ENCODE measurements at places on chromosomes 6 and 20.

DNA sequence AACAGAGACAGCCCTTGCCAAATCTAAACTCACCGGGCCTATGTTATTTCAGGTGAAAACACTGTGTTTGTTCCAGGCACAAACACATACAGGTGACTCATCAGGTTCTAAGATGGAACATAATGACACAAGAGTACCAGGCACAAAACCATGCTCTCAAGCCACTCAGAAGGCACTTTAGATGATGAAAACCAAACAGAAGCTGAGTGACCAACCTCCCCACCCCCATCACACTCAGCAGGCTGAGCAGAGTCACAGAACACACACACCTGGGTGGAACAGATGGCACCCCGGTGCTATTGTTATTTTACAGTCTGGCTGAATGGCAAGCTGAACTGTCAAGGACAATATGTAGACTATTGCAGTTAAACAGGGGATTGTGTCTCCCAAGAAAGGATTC lies 20.6 kb upstream of the NKX2-2 start:
- DNase-seq, result no peak

GRCh38 chr6:45255434-45255833 lies 72.7 kb upstream of the RUNX2 start:
- DNase-seq, result no peak

DNA sequence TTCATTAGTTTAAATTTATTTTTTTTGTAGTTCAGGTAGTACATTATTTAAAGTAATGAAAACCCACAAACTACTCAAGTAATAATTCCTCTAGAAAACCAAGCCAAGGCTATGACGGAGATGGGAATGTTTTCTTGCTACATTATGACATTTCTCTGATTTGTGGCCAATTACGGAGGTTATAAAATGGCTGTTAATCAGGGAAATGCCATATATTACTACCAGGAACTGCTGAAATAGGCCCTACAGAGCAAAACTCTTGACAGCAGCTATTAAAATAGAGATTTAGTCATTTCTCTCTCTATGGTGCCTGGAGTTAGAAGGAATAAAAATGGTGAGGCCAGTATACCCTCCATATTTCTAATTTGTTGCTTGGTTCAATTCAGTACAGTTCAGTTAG lies 280.0 kb downstream of the ARHGAP18 start:
- DNase-seq, result no peak

DNA sequence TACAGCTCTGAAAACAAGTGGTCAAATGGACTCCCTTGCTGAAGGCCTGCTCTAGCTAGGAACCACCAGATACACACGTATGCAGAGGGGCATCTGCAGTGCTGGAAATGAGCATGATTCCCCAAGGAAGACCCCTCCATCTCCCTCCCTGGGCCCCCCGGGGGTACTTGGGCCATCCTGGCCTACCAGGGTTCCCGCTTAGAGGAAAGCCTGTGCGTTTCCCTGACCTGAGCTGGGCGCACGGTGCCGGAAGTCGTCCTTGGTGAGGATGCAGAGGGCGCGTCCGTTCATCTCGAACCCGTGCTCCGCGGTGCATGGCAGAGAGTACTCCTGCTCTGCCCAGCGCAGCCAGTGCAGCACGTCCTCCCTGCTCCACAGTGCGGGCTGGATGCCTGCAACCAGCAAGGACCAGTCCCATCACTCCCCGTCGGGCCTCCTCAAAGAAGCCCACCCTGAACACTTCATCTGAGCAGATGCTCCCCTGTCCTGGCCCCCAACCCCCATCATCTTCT lies 11.8 kb downstream of the ETV7 start:
- no peak for DNase-seq

DNA sequence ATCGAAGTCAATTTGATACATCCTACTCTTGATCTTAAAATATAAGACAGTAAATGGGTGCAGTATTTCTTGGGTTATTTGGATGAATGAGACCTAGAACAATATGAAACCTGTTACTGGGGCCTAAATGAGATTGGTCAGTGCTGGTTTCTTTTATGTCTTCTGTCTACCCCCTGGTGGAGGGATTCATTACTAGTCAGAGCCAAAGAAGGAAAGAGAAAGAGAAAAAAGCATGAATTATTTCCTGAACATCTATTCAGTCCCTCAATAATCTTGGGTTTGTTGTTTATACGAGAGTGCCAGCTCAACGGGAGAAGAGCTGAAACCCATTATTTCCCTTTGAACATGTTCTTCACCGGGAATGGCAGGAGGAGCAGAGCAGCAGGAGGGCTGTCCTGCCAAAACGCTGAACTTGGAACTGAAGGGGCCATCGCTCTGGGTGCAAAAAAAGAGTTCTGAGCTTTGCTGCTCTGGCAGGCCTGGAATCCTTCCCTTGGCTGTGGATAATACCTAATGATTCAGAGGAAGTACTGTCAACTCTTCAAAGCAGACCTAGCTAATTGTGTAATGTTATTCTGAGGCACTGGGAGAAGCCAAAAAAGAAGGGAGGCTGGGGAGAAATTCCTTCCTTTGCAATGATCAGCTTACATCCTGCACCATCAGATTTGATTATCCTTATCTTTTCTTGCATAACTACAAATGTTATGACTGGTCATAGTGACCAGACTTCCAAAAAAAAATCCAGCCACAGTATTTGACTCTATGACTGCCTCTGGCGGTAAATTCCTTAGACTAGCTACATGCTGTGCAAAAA lies 72.0 kb downstream of the BLOC1S5 start:
- peak; percentile 35 for DNase-seq

GRCh38 chr6:87164004-87164403 lies 8.6 kb downstream of the ZNF292 start:
- DNase-seq, result no peak

DNA sequence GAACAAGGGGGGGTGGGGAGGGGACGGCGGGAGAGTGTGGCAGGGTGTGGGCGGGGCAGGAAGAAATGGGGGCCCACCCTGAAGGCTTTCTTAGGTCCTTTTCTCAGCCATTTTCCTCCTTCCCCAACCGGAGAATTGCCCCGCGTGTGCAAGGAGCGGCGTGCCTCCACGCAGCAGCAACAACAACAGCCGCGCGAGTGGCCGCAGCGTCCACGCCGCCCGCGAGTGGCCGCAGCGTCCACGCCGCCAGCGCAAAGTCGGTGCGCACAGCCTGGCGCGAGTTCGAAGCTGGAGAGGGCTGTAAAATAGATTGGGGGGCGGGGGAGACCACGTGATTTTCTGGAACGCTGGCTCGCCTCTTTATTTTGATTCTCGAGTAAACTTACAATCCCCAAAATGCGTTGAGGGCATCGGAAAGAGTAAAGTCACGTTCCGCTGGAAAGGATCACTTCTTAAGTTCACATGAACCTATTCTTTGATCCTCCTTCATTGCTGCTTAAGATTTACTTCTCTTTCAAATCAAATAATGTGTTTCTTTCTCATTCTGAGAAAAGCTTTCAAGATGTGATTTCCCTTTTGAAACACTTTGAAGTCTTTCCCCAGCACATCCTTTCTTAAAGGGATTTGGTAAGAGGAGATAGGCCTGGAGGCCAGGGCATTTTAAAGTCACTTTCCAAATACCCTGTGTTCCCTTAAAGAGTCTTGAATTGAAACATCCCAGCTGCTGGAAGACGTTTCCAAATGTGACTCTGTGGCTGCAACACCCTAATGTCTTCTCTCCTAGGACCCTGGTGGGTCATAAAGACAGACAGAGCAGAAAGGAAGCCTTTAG lies 66.7 kb upstream of the ZNF217 start:
- no peak for DNase-seq

- DNase-seq, result no peak
These were observed 24.1 kb downstream of the PXT1 start for GRCh38 chr6:36418558-36418957.

GRCh38 chr20:1215386-1216170 lies 10.3 kb upstream of the RAD21L1 start:
- DNase-seq, result no peak

DNA sequence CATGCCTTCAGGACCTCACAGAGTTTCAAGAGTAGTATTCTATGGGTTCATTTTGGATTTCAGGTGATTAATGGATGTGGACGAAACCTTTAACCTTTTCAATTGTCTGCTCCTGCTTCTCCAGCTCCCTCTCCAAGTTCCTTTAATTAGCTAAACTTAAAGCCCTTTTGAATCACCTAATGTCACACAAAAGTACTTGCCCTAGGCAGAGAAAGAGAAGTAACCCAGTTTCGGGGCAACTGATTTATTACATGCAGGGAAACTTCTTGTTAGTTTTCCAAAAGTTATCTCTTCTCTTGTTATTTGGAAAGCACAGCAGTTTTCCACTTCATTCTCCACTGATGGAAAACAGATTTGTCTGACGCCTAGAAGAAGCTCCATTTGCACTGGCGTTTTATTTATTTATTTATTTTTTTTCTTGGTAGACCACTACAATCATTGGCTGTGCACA lies 407.7 kb upstream of the JARID2 start:
- no peak for DNase-seq

DNA sequence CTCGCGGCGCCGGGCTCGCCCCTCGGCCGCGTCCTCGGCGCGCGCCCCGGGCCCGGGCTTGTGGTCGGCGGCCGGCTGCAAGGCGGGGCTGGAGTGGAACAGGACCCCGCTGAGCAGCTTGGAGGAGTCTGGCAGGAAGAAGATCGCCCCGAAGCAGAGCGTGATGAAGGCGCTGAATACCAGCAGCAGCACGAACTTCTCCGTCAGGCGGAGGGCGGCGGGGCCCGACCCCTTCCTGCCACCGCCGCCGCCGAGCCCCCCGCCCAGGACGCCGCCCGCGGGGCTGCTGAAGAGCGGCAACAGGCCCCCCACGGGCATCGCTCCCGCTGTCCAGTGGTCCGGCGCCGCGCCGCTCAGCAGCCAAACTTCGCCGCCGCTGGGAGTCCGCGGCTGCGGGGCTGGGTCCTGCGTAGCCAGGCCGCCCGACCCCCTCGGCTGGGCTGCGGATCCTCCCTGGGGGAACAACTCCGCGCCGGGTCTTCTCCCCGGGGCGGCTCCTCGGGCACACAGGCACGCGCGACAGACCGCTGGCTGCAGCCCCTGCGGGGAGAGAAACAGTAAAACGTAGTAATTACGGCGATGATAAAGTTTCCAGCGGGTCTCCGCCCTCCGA lies 707 bp downstream of the MAN1A1 start:
- no peak for DNase-seq

GRCh38 chr6:25344827-25345226 lies 65.7 kb downstream of the CARMIL1 start:
- no peak for DNase-seq

- DNase-seq, result peak; percentile 38
These were observed 29.8 kb downstream of the UST start for GRCh38 chr6:148776321-148777308.

- DNase-seq, result no peak
These were observed 202.7 kb downstream of the MAFB start for GRCh38 chr20:40486297-40486696.

GRCh38 chr6:63745784-63746183 lies 110.2 kb downstream of the PHF3 start:
- no peak for DNase-seq

GRCh38 chr6:57267586-57268293 lies 45.6 kb upstream of the RAB23 start:
- peak; percentile 98 for DNase-seq

DNA sequence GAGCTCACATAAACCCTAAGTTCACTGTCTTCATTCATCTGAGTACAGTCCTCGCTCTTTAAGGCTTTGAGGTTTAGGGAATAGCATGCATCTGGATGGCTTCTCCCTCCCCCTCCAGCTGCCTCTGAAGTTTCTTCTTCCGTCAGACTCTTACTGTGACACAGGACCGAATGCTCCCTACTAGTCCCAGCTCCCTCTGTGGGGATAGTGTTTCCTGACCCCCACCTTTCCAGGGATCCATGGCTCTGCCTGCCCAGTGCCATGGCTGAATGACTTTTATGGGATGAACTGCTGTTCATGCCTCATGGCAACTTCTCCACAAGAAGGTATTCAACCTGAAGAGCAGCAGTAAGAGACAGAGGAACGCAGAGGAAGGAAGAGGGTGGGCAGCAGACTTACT lies 79.8 kb upstream of the EMILIN3 start:
- no peak for DNase-seq

DNA sequence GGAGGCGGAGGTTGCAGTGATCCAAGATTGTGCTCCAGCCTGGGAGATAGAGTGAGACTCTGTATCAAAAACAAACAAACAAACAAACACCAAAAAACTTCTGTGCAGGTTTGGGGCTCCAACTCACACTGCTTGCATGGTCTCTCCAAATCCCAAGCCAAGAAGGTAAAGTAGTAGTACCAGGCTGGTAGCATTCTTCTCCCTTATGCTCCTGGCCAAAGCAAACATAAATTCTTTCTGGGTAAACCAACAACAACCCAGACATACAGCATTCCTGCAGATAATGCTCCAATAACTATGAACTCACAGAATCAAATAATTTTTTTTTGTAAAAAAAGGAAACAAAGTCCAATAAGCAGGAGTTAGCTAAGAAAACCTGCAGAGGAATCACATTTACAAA lies 57.8 kb upstream of the KLHL31 start:
- DNase-seq, result no peak

DNA sequence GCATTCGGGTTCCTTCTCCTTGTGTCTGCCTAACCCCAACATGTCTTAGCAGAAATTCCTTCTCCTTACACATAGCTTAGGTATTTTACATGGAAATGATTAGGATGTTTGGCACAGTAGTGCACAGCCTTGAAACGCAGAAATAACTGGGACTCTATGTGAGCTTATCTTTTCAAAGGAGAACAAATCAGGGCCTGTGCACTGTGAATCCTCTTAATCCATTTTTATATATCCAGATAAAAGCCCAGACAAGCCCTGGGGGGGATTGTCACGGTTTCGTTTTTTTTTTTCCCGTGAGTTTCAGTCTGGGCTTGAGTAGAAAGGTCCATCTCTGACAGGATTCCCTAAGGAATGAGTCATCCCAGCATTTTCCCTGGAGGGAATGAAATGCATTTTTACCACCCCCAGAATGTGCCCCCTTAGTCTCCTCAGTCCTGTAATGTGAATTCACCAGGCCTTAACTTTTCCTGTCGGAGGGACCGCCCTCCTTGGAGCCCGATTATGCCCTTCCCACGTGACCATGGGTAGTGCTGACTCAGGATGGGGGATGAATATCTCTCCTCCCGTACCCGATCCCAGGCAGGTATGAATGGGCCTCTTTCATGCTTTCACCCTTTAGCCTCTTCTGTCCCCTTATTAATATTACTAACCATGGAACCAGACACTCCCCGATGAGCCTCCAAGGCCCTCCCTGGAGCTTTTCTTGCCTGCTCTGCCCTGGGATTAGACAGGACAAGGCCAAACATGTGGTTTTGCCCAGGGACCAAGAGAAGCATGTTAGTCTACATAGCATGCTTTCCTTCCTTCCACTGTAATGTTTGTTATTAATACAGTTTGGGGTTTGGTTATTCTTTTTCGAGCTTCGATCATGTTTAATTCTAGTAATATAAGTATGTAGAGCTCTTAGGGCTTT lies 23.9 kb upstream of the NAA20 start:
- DNase-seq, result peak; percentile 69

GRCh38 chr20:21862956-21863355 lies 157.5 kb downstream of the PAX1 start:
- no peak for DNase-seq

GRCh38 chr6:116382587-116382986 lies 11.8 kb downstream of the DSE start:
- no peak for DNase-seq

Data from fibroblast of the conjunctiva (primary cell).